ENCODE measurements at places on chromosomes 11 and 22. TPM values are rescaled to one million over a fixed set of nuclear protein-coding genes. Genes with fewer than 3 reads are reported as not detected.

GUCY1A2 gene
- total RNA-seq = not detected

OR8D4 gene
- total RNA-seq = not detected

TBX10 gene
- total RNA-seq = not detected

OR2D2 gene
- total RNA-seq = not detected

GRM5 gene
- total RNA-seq = 9.2 TPM

TLCD5 gene
- 5.9 TPM for total RNA-seq

CHCHD10 gene
- total RNA-seq = 155 TPM

SCGB1A1 gene
- total RNA-seq = not detected

DNA sequence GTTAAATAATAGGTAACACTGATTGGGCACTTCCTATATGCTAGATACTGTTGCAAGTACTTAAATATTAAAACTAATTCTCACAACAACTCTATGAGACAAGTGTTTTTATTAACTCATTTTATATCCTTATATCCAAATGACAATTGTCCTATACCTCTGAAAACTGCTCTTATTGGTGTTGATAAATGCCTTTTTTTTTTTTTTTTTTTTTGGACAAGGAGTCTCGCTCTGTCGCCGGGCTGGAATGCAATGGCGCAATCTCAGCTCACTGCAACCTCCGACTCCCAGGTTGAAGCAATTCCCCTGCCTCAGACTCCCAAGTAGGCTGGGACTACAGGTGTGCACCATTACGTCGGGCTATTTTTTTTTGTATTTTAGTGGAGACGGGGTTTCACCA lies 41.6 kb downstream of the MRTFA start:
- no peak overlapping the region for H3K27ac ChIP-seq
- H3K4me3 ChIP-seq = no peak overlapping the region
- no peaks in the 10 kb centered on the region for H3K36me3 ChIP-seq

DNA sequence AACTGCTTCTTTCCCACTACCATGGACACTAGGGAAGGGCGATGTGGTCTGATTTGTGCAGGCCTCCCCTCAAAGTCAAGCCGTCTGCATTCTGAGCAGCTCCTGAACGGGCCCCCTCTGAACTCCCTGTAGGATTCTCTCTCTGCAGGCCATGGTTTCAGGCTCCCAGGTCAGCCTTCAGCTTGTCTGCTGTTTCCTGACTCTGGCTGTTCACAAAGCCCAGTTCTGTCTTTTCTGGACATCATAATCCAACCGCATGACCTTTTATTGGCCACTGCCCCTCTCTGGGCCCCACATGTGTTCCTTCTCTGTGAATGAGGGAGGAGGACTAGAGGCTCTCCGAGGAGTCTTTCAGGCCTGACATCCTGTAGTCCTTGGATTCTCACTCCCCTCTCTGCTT lies 161.0 kb downstream of the FEZ1 start:
- H3K27ac ChIP-seq = no peak overlapping the region
- H3K4me3 ChIP-seq = no peak overlapping the region
- no peak for DNase-seq
- H3K4me1 ChIP-seq = no peaks in the 10 kb centered on the region

GRCh38 chr11:65897020-65897471 lies 3.1 kb downstream of the FOSL1 start:
- H3K27me3 ChIP-seq = no peaks in the 10 kb centered on the region
- peak overlapping the region; percentile 84 for H3K4me3 ChIP-seq
- no peak for DNase-seq
- H3K36me3 ChIP-seq = peaks cover 93% of the 10 kb centered on the region
- peak overlapping the region; percentile 97 for H3K27ac ChIP-seq
- H3K4me1 ChIP-seq = peaks cover 49% of the 10 kb centered on the region

DNA sequence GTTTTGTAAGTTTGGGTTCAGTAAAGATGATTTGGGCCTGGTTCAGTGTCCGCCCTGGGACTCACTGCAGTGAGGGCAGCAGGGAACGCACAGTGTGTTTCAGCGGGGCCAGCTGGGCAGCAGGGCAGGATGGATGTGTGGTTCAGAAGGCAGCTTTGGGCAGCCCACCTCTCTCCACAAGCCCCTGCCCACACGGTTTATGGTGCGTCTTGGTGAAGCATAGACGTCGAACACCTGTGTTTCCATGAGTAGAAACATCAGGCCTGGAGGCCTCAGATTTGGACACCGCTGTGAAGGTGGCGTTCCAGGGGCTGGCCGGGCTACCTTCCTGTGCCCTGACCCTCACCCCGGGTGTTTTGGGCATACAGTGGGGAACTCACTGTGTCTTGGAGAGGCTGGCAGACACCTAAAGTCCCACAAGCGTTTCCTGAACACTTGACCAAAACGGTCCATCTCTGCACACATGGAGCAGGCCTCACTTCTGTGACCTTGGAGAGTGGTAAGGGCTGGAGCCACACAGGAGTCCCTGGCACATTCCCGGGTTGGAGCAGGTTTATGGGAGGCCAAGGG lies 59.0 kb downstream of the ST14 start:
- no peaks in the 10 kb centered on the region for H3K4me1 ChIP-seq
- H3K27ac ChIP-seq = no peak overlapping the region
- no peak overlapping the region for H3K4me3 ChIP-seq
- peaks cover 22% of the 10 kb centered on the region for H3K36me3 ChIP-seq
- no peak for DNase-seq

DNA sequence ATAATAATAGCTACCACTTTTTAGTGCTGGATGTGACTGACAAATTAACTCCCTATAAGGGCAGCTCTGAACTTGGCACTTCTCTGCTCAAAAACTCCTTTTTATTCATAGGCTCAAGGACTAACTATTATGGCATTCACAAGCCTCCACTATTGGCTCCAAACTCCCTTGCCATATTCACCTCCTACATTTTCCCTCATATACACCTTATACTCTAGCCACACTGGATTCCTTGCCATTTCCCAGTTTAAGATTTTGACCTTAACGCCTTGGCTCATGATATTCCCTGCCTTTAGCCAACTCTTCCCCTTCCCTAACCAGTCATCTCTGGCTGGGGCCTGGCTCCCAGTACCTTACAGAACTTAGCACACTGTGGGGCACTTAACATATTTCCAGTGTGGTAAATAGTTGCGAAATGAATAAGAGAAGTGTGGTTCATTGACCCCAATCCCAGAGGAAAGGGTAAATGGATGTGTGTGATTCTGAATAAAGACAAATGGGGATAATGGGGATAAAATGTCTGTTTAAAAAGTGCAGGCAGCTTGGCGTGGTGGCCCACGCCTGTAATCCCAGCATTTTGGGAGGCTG lies 40.0 kb upstream of the SORL1 start:
- H3K27ac ChIP-seq = no peak overlapping the region
- no peak overlapping the region for H3K4me3 ChIP-seq
- H3K36me3 ChIP-seq = no peaks in the 10 kb centered on the region
- no peak for DNase-seq
- no peaks in the 10 kb centered on the region for H3K27me3 ChIP-seq

DNA sequence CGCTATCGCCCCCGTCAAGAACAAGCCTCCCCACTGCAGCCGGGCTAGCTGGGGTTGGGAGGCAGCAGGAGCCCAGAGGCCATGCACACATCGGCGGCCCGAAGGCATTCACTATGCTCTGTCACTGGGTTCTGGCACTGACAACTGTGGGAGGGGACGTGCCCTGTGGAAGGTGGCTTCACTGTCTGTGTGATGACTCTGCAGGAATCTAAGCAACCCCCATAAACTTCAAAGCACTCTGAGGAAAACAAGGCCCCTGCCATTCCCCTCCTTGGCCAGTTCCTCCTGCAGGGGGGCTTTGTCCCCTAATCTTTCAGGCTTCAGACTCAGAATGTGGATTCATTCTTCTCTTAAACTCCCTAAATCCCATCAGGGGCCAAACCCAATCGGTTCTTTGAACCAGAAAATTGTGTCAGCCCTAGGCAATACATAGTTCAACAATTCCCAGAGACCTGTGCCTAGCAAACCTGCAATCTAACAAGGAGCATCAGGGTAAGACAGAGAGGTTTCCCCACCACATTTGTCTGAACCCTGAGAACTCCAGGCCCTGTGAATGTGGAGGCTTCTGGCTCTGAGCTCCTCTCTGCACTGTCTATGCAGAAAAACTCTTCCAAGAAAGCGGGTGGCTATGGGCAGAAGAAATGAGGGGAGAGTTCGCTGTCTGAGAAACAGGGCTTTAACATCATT lies 1477.2 kb downstream of the TBC1D22A start:
- no peaks in the 10 kb centered on the region for H3K27me3 ChIP-seq
- no peaks in the 10 kb centered on the region for H3K4me1 ChIP-seq
- H3K4me3 ChIP-seq = no peak overlapping the region

GRCh38 chr22:29128891-29129807 lies 56.3 kb downstream of the KREMEN1 start:
- peaks cover 5% of the 10 kb centered on the region for H3K27me3 ChIP-seq
- H3K4me1 ChIP-seq = no peaks in the 10 kb centered on the region
- no peak for DNase-seq
- no peak overlapping the region for H3K27ac ChIP-seq
- no peak overlapping the region for H3K4me3 ChIP-seq
- H3K36me3 ChIP-seq = no peaks in the 10 kb centered on the region

- DNase-seq = no peak
- no peak overlapping the region for H3K4me3 ChIP-seq
- peaks cover 4% of the 10 kb centered on the region for H3K36me3 ChIP-seq
- no peaks in the 10 kb centered on the region for H3K4me1 ChIP-seq
Observed at GRCh38 chr22:27986937-27987336, 67.9 kb upstream of the PITPNB start.

DNA sequence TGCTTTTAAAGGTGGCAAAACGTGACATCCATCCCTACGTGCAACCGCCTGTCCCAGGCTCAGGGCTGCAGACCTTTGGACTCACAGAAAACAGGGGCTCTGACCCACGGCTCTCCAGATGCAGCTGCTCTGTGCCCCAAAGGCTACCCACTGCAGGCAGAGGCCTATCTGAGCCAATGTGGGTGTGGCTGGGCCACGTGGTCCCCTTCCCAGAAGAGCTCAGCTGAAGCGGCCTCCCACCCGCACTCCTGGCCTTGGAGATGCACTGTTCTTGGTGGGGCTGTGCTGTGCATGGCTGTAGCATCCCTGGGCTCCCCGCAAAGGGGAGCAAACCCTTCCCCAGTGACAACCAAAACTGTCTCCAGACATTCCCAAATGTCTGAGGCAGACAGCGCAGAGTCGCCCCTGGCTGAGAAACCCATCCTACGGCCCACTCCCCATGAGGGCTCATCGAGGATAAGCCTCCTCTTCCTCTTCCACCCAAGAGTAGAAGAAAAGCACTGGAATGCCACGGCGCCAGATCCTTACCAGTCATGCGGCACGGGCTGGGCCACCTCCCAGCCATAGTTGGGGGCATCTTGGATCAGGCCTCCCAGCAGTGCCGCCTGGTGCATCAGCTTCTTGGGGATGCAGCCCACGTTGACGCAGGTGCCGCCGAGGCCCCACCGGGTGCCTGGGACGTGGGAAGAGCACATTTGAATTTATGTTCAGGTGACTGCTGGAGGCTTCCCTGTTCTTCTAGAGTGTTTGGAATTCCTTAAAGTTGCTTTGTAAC lies 23.1 kb upstream of the COMT start:
- no peak for DNase-seq
- peaks cover 11% of the 10 kb centered on the region for H3K36me3 ChIP-seq
- H3K4me3 ChIP-seq = no peak overlapping the region
- H3K27me3 ChIP-seq = no peaks in the 10 kb centered on the region
- H3K4me1 ChIP-seq = no peaks in the 10 kb centered on the region

GRCh38 chr11:58771458-58771855 lies 39.7 kb upstream of the GLYAT start:
- peaks cover 11% of the 10 kb centered on the region for H3K27me3 ChIP-seq
- peaks cover 10% of the 10 kb centered on the region for H3K36me3 ChIP-seq
- no peak overlapping the region for H3K27ac ChIP-seq
- peaks cover 14% of the 10 kb centered on the region for H3K4me1 ChIP-seq
- DNase-seq = no peak
- H3K4me3 ChIP-seq = no peak overlapping the region

- no peak overlapping the region for H3K27ac ChIP-seq
- DNase-seq = no peak
- no peaks in the 10 kb centered on the region for H3K27me3 ChIP-seq
- no peak overlapping the region for H3K4me3 ChIP-seq
- H3K4me1 ChIP-seq = no peaks in the 10 kb centered on the region
Observed at GRCh38 chr11:129989149-129989813, 13.4 kb downstream of the PRDM10 start.
